ENCODE measurements at places on chromosomes 6 and 20. TPM values are rescaled to one million over a fixed set of nuclear protein-coding genes. Genes with fewer than 3 reads are reported as not detected.

Gene CYP21A2
- total RNA-seq = 0.40 TPM

Gene CSTF1
- total RNA-seq = 5.2 TPM

Gene TMEM244
- not detected for total RNA-seq

Gene FOXO3
- total RNA-seq = 29.9 TPM

DNA sequence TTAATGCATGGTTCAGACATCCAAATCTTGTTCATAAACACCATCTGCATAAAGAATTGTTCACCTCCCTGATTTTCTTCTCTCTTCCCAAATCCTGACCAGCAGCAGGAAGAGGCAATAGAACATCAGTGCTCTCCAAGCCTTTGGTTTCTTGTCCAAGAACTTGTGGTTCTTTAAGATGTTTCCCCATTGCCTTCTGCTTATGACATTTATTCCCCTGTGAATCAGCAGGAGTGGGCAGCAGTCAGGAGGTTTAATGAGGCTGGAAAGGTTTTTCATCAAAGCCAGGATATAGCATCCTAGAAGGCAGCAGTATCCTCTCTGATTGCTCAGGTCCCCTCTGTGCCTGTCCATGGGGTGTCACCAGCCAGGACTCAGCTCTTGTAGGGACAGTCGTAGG is 5.3 kb downstream of the HDDC2 start:
- H3K27ac ChIP-seq = no peak overlapping the region
- no peaks in the 10 kb centered on the region for H3K36me3 ChIP-seq
- peaks cover 12% of the 10 kb centered on the region for H3K4me1 ChIP-seq
- no peak for DNase-seq

GRCh38 chr20:62728028-62728780 is 19.6 kb downstream of the NTSR1 start:
- no peaks in the 10 kb centered on the region for H3K4me1 ChIP-seq
- no peaks in the 10 kb centered on the region for H3K36me3 ChIP-seq
- no peak overlapping the region for H3K27ac ChIP-seq
- no peak overlapping the region for H3K4me3 ChIP-seq
- DNase-seq = no peak
